ENCODE measurements at places on chromosomes 5 and 9.
A peak's percentile ranks its signal among the peaks of the same experiment; 100 is the strongest.

DNA sequence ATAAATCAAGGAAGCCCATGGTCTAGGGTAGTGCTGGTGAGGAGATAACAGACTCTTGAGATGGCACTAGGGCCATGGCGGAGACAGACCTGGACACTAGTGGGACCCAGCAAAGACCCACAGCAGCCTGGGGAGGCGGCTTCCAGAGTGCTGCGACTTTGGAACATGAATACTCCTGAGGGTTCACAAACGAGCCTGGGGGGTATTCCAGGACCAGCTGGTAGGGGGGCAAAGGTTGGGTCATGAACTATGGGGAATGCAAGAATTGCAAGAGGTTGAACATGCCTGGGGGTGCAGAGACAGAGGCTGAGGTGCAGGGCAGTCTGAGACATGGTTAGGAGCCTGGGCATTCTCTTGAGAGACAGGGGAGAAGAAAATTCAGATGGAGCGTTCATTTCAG lies 43.8 kb upstream of the SPTLC1 start:
- no peak for DNase-seq

GRCh38 chr5:118325931-118326330 lies 662.4 kb downstream of the DTWD2 start:
- DNase-seq: no peak

GRCh38 chr5:116498503-116499048 lies 76.0 kb downstream of the SEMA6A start:
- no peak for DNase-seq

DNA sequence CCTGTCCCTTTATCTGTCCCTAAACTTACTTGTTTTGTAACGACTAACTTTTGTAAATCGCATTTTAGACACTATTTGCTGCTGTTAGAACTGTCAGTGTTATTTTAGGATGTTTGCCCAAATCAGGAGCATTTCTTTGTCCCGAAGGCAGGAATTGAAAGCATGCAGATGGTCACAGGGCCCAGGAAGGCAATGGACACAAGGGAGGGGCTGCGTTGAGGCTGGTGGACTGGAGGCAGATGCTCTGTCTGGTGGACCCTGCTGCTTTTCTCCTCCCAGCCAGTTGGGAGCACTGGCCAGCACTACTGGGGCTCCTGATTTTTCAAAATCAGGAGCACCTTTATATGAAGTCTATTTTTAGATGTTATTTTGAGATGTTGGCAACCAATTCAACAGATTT lies 31.7 kb downstream of the DOCK2 start:
- DNase-seq: no peak

GRCh38 chr5:63101870-63102269 lies 523.3 kb downstream of the LRRC70 start:
- DNase-seq: no peak

GRCh38 chr9:98986866-98987651 lies 43.4 kb downstream of the COL15A1 start:
- DNase-seq: no peak

DNA sequence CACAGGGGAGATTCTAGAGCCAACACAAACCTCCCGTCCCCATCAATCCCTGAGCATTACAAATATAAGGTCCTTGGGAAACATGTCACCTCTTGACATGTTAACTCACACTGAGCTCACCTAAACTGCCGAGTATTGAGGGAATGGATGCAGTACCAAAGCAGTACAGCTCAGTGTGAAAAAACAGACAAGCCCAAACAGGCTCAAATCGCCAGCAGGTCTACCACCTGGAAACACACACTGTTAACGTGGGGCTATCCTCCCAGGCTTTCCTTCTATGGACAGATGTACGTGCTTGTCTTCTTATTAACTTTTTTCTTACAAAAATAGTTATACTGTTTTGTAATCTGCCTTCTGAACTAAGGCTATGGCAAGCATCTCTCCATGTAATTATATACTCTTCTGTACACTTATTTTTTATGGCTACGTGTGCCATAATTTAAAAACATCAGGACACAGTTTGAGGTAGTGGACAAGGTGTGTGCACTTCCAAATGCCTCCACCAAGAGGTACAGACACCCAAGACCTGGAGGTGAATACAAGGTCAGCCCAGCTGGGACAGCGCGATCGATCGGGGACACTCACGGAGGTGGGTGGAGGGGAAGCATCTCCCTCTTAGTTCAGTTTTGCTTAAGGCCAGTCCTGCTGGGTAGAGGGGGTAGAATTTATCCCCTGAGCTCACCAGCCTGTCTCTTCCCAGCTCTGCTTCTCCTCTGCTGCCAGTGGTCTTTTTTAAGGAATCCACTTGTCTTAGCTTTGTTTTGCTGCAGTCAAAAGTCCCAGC lies 76.5 kb downstream of the DAP start:
- DNase-seq: no peak

- DNase-seq: peak; percentile 49
Observed at GRCh38 chr9:77977210-77977611, 54.4 kb downstream of the GNAQ start.

GRCh38 chr9:84163052-84163650 lies 177.4 kb downstream of the SLC28A3 start:
- DNase-seq: no peak

- DNase-seq: no peak
Observed at GRCh38 chr5:178580271-178580955, 9.8 kb downstream of the COL23A1 start.

DNA sequence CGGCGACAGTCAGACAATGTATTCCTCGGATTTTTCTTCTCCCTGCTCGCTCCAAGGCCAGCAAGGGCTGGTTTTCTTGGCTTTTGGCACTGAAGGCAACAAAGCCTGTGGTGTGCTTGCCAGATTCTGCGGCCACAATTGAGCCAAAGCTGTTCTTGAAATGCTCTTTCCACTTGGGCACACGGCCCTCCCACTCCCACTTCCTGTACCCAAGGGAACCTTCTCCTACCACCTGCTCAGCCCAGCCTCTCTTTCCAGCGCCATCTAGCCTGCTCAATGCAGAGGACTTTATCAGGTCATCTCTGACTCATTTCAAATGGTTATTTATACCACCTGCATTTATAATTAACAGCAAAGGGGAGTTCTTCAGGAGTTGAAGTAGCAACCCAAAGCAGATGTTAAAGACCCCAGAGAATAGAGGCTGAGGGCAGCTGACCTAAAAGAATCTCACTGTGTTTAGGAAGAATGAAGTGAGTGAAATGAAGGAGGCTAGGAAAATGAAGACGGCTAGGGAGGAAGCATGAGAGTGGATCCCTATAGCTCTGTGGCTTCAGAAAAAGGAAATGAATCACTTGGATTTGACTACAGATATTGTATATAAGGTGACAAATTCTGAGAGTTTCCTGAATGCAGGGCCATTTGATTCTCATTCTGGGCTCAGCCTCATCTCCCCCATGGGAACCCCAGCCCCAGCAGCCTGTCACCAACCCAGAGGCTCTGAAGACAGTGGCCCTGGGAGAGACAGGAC lies 439.0 kb downstream of the ENC1 start:
- no peak for DNase-seq

- DNase-seq: no peak
Observed at GRCh38 chr5:92992073-92992472, 588.9 kb downstream of the NR2F1-AS1 start.

- no peak for DNase-seq
Observed at GRCh38 chr5:161549106-161549505, 2.6 kb upstream of the GABRB2 start.

DNA sequence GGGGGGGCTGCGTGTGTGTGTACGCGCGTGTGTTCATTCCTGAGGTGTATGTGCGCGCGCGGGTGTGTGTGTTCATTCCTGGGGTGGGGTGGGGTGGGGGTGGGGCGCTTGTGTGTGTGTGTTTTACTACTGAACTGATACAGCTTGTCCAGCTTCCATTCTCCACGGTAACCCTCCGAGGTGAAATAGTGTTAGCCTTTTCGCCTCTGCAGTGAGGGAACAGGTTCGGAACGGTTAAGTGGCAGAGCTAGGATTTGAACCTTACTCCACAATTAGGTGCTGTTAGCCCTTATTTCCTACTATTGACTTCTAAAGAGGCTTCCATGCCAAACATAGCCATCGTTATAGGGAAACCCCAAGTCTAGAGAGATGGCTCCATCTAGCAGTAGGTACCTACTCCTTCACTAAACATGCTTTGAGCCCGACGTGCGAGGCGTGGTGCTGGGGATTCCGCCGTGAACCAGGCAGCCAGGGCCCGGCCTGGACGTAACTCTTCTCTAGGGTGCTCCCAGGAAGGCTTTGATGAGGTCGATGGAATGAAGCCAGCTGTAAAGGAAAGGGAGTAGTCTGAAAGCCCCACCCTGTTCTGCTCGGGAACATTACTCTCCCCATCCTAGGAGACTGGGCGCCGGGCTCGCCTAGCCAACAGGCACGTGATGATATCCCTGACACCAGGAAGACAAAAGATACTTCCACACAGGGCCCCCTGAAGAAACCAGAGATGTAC lies 782 bp upstream of the SKP1 start:
- DNase-seq: no peak

GRCh38 chr5:95733107-95733665 lies 2.0 kb downstream of the RHOBTB3 start:
- DNase-seq: no peak

Measured in GM04503 (cell line).